ENCODE measurements at places on chromosomes 4 and X.

GRCh38 chr4:98508829-98509598 lies 149.4 kb downstream of the TSPAN5 start:
- DNase-seq, result peak; percentile 13

GRCh38 chrX:9668537-9668936 lies 97.1 kb downstream of the GPR143 start:
- no peak for DNase-seq

- no peak for DNase-seq
Observed at GRCh38 chr4:165844161-165844560, 28.9 kb upstream of the TLL1 start.

- DNase-seq, result no peak
Observed at GRCh38 chr4:128542047-128542446, 254.4 kb upstream of the PGRMC2 start.

- DNase-seq, result no peak
Observed at GRCh38 chr4:7937006-7937405, 2.7 kb downstream of the AFAP1 start.

- no peak for DNase-seq
Observed at GRCh38 chrX:13254076-13254785, 65.6 kb downstream of the ATXN3L start.

- no peak for DNase-seq
Observed at GRCh38 chrX:19611636-19612376, 96.5 kb upstream of the MAP3K15 start.

DNA sequence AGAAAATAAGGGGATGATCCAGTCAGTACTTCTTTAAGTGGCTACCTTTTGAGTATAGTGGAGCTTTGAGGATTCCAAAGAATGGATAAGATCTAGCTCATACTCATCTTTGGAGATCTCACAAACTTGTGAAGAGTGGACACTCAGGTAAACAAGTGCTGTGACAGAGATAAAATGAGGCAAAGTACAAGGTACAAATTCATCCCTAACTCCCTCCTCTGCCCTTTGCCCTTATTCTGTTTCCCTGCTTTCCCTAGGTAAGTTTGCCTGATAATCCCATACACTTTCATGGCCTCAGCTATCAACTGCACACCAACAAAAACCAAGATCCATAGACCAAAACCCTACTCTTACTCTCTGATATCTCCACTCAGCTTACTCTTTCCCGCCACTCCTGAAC lies 16.4 kb upstream of the CPEB2 start:
- no peak for DNase-seq

DNA sequence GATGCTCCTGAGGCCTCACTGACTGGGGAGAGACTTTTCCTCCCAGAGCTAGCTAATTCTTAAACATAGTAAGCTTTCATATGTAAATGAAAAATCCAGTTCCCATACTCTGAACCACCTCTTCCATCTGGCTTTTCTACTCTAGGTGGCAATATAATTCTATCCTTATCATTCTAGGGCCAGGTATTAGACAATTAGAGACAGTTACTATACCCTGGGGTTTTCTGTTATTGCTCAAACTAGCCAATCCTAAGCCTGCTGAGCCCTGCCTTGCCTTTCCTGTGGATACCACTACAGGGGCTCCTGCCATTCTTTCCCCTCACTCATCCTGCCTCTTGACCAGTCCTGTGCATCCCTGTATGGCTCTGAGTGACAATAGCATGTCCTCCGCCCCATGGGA lies 552.0 kb downstream of the STIM2 start:
- no peak for DNase-seq

- no peak for DNase-seq
Observed at GRCh38 chrX:75596178-75596577, 73.3 kb upstream of the ZDHHC15 start.

GRCh38 chr4:128825226-128825625 lies 15.7 kb downstream of the JADE1 start:
- DNase-seq, result peak; percentile 38
